NCI-H460 (cell line): ENCODE measurements at places on chromosomes 12 and 14.

GRCh38 chr12:69835081-69835480 lies 10.1 kb downstream of the MYRFL start:
- DNase-seq, result no peak

DNA sequence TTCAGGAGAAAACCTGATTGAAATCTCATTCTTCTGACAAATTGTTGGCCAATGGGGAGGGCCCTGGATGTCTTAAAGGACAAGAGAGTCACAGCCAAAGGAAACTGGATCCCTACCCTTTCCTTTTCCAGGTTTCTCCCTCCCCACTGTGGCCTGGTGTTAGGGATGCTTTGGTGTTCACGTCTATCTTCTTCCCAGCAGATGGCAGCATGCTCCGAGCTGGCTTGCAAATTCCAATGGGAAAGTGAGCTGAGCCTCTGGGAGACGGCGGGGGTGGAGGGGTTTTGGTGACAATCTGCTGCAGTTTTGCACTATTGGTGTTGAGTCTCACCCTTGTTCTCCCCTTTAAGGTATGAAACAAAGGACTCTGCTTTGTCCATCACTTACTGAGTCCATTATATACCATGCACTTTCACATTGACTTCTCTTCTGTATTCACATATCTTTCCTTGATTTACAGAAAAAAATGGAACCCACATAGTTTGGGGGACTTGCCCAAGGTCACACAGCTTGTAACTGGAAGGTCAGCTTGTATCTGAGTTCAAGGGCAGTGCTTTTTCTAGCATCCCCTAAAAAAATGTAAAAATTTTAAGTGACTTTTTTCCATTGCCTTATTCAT lies 39.3 kb downstream of the CCDC177 start:
- DNase-seq, result peak; percentile 54

- DNase-seq, result no peak
Measured at GRCh38 chr12:98064501-98064900, 450.9 kb upstream of the TMPO start.

DNA sequence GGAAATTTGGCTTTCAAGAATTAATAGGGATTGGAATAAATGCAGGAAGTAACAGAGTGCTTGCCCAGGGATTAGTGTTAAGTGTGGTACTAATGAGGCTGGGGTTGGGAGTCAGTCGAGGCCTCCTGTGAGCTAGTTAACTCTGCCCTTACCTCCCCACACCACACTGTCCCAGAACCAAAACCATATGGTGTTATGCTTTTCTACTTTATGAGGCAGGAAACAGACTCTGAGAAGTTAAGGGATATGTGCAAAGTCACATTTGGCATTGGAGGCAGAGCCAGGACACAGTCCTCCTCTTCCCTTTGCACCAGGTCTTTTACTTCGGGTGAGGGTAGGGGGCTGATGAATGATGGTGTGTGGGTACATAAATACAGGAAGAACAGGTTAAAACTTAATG lies 41.9 kb downstream of the PELI2 start:
- DNase-seq, result no peak

- no peak for DNase-seq
Measured at GRCh38 chr14:30559638-30560091, 707 bp downstream of the G2E3 start.

- DNase-seq, result no peak
Measured at GRCh38 chr14:53942970-53943750, 13.5 kb downstream of the BMP4 start.

- peak; percentile 16 for DNase-seq
Measured at GRCh38 chr12:108967869-108968540, 52.9 kb downstream of the SVOP start.

- DNase-seq, result peak; percentile 44
Measured at GRCh38 chr12:57518920-57519795, 1.2 kb downstream of the DDIT3 start.

DNA sequence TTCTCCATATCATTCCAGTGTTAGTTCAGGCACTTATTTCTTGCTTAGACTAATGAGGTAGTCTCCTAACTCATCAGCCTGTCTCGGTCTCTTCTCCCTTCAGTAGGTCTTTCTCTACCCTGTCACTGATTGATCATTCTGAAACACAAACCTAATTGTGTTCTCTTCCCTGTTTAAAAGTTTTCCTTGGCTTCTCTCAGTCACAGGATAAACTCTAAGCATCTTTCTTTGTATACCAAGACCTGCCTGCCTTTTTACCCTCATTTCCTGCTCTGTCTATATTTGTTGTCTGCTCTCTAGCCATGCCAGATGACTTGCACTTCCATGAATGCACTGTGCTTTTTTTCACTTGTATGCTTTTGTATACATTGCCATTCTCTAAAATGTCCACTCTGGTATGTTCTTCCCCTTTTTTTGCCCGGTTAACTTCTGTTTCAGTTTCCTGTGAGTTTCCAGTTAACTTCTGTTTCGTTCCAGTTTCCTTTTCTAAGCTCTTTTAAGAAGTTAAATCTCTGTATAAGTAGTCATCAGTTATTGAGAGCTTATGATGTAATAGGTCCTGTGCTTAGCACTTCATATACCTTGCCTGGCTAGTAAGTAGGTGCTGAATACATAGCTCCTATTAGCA lies 12.8 kb downstream of the DIP2B start:
- DNase-seq, result no peak
